Activated T-helper 1 cell treated with anti-CD3 and anti-CD28 coated beads, Interleukin-2, amount 50 U/mL, for 16 hours (primary cell): ENCODE measurements at places on chromosomes 4 and X.

- DNase-seq, result no peak
These were observed 2.3 kb downstream of the DUSP9 start for GRCh38 chrX:153649178-153649914.

DNA sequence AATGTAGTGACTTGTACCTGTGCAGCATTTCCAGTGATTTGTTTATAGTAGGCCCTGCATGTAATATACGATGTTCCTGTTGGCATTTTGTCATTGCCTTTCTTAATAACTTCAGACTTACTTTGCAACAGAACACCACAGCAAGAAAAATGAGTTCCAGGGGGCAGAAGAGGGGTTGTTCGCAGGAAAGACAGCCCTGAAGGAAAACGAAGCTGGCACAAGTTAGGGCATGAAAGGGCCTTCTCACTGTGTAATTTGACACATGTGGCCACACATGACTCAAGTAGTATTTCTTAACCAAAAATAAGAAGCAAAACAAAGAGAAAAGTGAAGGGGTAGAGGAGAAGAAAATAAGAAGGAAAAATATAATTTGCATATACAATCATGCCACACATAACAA lies 265.8 kb upstream of the SMIM31 start:
- DNase-seq, result no peak

GRCh38 chr4:4606321-4606720 lies 64.5 kb upstream of the STX18 start:
- no peak for DNase-seq

DNA sequence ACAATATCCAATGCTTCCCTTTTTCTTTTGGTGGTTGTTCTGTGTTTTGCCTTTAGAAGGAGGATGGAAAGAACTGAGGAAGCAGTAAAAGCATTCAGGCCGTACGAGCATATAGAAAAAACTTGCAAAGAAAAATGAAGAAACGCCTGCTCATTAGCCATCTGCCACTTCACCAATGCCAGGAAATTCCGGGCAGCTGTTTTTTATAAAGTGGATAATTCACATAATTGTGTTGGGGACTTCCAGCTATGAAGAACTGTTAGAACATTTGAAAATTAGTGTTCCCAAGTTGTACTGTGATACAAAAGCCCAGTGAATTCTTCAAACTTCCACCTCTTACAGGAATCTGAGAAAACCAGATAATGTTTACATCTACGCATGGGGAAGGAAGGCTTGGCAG lies 11.7 kb downstream of the RELL1 start:
- DNase-seq, result no peak

- no peak for DNase-seq
These were observed 331.8 kb downstream of the TEX13C start for GRCh38 chrX:125651426-125651825.

DNA sequence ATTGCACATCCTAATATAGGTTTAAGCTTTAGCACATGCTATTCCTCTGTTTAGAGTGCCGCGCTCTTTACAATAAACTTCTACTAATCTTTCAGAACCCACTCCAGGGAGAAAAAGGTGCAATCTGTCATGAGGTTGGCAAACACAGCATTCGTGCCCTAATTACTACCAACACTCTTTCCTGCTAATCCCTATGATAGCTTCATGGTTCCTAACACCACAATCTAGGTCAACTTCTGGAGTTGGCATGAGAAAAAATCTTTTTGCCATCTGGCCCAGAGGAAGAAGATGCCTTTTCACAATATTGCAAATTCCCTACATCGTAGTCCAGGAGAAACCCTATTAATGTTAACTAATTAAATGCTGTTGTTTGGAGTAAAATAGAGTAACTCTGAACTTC lies 39.6 kb downstream of the TMA16 start:
- DNase-seq, result no peak

DNA sequence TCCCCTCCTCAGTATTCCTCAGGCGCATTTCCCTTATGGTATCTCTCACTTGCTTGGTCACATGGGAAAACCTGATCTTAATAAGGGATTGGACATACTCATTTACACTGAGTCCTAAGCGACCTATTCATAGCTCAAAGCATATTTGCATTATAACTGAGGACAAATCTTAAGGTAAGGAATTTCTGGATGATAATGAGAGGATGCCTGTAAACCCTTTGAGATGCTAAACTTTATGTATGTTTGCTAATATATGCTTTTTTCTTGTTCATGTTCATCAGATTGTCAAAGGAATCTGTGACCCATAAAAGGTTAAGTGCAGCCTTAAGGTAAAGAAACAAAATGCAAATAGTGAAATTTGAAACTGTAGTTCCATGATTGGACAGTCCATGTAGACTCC lies 53.8 kb upstream of the TRPC5OS start:
- DNase-seq, result no peak

DNA sequence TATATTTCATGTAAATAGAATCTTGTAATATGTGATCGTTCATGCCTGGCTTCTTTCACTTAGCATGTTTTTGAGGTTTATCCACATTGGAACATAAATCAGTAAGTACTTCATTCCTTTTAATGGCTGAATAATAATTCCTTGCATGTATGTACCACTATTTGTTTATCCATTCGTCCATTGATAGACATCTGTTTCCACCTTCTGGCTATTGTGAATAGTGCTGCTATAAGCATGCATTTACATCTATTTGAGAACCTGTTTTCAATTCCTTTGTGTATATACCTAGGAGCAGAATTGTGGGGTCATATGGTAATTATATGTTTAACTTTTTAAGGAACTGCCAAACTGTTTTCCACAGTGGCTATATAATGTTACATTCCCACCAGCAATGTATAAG lies 356.7 kb upstream of the DIPK2B start:
- no peak for DNase-seq

GRCh38 chr4:85966373-85966772 lies 393.5 kb downstream of the MAPK10 start:
- DNase-seq, result no peak

- DNase-seq, result no peak
These were observed 12.0 kb downstream of the COL4A6 start for GRCh38 chrX:108426262-108426661.

GRCh38 chr4:179624768-179625181 lies 2182.5 kb upstream of the AGA start:
- DNase-seq, result no peak

- DNase-seq, result no peak
These were observed 26.1 kb downstream of the IGSF1 start for GRCh38 chrX:131262738-131263679.

GRCh38 chr4:93947286-93947685 lies 118.7 kb downstream of the ATOH1 start:
- no peak for DNase-seq

GRCh38 chr4:13989501-13989900 lies 362.0 kb upstream of the BOD1L1 start:
- DNase-seq, result no peak

- DNase-seq, result no peak
These were observed 148.6 kb upstream of the TTC29 start for GRCh38 chr4:147094238-147094637.

- no peak for DNase-seq
These were observed 671.5 kb upstream of the GRIA3 start for GRCh38 chrX:122512561-122513072.

GRCh38 chrX:14934423-14934822 lies 61.2 kb downstream of the MOSPD2 start:
- no peak for DNase-seq

DNA sequence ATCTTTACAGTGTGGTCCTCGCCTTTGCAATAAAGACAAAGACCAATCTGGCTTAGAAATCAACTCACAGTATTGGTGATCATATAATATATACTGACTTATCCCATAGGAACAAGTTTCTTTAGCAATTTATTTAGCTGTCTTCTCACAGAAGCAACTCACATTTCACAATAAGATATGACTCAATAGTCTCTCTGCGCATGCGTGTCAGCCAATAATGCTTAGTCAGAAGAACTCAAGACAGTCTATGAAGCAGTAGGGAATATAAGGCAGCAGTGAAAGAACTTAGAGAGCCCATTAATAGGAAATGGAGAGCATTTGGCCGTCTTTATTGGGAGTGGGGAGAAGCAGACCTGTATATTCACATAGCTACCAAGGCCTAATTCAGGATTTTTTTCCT lies 216.7 kb downstream of the IL13RA2 start:
- no peak for DNase-seq

DNA sequence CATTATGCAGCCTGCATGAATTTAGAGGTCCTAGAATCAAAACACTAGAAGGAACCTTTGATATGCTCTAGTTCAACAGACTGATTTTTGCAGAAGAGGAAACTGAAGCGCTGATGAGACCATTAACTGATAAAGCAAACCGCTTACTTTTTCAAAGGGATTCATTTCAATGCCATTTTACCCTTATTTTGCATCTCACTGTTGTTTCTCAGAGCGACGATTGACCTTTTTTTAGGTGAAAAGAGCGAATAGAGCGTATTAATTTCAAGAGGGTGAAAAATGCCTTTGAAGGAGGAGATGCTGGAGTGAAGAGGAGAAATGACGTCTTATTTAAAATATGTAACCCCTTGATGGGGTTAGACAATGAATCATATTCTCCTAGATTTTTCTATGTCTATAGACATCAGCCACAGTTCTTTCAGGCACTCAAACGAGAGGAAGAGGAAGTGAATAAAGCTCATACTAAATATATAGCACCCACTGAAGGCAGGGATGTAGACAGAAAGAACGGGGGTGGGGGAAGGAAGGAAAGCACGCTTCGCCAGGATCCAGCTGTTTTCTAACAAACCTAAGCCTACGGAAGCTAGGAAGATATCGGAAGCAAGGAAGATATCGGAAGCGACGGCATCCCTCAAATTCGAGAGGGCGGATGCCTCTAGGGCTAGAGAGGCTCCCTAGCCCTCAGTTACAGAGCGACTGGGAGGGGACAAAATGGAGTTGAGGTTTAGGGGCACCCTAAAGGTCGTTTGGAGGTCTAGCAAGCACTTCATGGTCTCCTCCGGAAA lies 848 bp downstream of the ACSL4 start:
- DNase-seq, result no peak

- DNase-seq, result no peak
These were observed 43.4 kb downstream of the EFNB1 start for GRCh38 chrX:68872171-68872570.

DNA sequence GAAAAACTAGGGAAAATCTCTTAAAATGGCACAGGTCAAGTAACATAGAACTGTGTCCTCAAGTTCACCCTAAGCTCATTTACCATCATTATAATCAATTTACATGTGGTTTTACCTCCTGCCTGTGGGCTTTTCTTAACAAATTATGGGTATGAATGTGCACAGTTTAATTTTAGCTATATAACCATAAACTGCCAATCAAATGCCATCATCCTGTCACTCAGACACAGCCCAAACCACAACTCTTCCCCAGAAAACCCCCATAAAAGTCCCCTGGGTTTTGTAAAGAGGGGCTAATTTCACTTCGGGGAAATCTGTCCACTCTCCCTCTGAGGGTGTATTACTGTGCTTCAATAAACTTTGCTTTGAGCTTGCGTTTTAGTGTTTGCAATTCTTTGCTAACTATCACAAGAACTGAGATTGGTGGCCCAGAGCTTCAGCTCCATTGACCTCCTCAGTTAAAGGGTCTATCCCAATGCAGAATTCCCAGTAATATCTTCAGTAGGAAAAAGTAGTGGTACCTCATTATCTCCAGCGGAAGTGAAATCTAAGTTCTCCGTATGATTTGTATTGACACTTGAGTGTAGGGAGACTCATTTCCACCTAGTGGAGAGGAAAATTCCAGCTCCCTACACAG lies 394.6 kb downstream of the SPOCK3 start:
- DNase-seq, result no peak

DNA sequence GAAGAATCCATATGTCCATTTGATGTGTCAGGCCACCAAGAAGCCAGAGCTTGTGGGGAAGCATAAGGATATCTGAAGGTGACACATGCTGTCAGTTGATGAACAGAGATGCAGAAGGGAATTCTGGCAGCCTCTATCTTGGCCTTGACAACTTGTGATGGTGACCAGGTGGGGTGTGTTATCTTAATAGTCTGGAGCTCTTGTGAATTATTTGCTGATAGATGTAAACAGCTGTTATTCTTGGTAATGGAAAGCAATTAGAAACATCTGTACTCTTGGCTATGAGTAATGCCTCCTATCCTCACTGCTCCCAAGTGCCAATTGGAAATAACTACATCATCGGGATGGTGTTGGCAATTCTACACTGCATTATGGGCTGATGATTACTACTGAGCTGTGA lies 51.9 kb downstream of the NAA11 start:
- no peak for DNase-seq

DNA sequence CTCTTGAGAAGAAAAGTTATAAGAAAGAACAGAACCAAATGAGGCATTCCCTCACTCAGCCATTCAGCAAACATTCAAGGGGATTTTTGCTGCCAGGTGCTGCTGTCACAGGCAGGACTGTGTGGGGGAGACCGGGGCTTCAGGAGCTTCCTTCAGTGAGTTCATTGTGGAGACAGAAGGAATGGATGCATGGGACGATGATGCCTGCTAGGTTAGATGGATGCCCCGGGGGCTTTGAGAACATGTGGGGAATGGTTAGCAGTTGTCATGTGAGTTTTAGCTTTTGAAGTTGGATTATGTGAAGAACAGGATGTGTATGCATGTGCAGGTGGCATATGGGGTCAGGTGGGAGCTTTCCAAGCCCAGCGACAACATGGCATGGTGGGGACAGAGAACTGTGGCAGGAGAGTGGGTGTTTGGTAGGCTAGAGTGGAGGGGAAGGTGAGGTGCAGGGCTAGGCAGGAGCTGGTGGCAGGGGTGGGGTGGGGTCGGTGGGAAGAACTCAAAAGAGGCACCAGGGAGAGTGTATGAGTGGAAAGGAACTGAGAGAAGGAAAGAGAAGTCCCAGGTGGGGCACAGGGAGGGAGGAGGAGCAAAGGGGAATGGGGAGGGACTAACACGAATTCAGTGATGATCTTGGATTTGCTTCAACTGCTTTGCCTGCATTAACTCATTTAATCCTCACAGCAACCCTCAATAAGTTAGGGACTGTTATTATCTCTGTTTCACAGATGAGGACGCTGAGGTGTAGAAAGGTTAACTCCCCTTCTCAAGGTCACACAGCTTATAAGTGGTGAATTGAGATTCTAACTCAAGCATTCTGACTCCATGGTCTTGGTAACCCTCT lies 8.4 kb downstream of the DCUN1D4 start:
- no peak for DNase-seq

GRCh38 chr4:102543030-102543928 lies 42.1 kb downstream of the NFKB1 start:
- no peak for DNase-seq

DNA sequence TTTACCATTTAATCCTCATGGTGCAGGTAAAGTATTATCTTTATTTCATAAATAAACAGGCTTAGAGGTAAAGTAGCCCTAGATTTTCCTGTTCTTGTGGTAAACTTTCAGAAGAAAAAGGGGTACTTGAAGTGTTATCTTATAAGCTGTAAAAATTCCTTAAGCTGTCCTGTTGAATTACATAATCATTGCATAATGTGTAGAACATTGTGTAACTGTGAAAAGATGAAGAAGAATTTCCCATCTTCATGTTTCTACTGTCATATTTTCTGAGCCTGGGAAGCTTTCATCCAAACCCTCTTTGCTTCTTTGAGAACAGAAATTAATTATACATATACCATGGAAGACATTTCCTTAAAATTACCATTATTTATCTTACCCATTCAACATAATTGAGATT lies 90.5 kb downstream of the ELOVL6 start:
- DNase-seq, result no peak
